NCI-H1436 (cell line): ENCODE measurements at places on chromosomes 11 and 22.

DNA sequence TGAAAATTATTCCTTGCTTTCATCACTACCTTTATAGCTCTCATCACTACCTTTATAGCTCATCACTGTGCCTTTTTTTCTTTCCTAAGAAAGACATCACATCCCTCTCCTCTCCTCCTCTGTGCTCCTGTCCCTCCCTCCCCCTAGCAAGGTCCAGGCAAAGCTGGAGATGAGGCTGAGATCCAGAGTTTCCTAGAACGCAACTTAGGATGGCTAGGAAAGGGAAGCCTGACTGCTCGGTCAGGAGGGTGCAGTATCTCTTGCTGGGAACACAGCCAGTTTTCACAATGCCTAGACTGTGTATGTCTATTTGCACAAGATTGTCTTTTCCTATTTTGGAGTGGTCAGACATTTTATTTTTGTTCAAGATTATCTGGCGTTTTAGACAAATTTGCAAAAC lies 24.7 kb downstream of the TUB start:
- DNase-seq: no peak

DNA sequence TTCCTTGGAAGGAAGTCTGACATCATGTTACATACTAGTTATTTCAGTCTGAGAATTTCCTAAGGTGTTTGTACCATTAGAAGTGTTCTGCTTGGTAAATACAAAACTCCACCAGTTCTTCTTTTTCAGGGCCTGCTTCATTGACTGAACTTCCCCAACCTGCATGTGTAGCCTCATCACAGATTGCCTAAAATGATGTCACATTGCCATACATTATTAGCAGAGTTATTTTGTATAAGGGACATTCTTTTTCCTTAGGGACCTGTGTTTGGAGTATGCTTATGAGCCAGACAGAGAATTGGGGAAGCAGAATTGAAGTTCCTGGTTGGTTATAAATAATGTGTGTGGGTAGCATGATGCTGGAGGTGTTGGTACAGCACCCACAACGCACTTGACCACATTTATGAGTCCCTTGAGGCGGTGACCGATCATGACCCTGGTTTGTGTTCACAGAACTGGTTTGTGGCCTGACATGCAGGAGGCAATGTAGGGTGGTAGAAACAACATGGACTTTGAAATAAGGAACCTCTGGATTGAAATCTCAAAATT lies 16.4 kb upstream of the MMP7 start:
- DNase-seq: no peak

DNA sequence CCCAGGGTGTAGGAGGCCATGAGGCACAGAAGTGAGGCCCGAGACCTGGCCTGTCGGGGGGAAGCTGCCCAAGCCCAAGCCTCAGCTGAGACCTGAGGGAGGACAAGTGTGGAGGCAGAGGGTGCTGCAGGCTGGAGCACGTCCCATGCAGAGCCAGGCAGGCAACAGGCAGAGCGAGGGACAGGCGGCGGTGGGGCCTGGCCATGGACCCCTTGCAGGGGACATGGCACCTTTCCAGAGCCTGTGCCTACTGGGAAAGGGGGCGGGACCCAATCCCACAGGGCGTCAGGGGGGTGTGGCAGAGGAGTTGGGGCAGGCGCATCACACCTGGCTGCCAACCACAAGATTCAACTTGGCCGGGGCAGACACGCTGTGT lies 4.3 kb downstream of the TNNI2 start:
- DNase-seq: no peak

DNA sequence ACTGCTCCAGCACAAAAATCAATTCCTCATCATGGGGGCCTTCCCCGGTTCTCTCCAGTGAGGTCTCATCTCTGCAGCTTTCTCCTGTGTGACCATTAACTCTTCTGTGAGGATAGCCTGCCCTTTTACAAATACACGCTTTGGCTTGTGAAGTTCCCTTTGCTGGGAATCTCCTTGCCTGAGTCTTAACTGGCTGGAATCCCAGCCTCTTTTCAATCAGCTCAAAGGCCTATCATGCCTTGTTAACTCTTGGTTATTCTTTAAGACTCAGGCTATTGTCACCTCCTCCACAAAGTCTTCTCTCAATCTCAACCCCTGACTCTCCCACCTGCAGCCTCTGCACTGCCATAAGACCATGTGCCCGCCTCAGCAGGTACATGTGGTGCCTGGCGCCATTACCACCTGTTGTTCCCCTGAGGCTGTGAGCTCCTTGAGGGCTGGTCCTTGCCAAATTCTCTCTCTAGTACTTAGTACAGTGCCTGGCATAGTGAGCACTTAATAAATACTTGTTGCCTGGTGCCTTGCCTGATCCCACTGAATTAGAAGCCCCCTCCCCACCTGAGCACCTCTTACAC lies 128.2 kb downstream of the ST3GAL4 start:
- no peak for DNase-seq

GRCh38 chr11:121451178-121451985 lies 732 bp upstream of the SORL1 start:
- DNase-seq: no peak

DNA sequence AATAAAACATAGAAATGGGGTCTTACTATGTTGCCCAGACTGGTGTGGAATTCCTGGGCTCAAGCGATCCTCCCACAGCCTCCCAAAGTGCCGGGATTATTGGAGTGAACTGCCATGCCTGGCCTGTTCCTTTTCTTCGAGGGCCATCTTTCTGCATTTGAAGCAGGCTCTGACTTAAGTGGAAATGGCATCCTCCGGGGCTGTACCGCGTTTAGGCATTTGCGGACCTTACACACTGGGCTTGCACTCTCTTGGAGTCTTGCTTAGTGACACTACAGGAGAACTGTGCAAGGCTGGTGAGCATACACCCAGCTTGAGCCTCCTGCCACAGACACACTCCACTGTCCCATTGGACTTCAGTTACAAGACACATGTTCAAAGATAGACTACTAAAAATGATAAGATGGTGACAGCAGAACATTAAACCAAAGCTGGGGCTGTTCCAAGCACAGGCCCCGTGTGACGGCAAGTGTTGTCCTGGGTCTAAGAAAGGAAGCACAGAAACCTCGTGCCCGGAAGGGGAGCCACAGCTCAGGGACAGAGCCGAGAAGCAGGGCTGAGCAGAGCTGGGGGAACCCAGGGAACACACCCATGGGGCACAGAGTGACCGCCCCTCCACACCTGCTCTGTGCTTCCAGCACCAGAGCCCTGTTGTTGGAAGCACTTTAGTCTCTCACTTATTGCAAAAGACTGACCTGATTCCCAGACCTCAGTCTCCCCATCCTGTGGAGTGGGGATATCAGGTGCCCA lies 59.0 kb upstream of the SHANK2 start:
- no peak for DNase-seq

DNA sequence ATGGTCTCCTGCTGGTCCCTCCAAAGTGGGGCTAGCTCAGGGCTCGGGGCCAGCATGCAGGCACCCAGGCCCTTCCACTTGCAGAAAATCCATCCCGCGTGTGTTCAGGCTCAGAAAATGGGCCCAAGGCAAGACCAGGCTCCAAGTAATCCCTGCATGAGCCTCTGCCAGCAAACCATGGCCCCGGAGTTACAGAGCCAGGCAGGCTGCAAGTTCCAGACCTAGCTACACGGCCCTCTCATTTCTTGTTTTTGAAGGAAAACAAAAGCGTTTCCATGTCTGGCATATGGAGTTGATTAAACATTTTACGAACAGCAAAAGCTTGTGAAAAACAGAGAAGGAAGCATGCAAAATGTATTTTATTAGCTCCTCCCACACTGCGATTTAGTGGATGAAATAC lies 29.7 kb downstream of the KIAA0930 start:
- no peak for DNase-seq
